ENCODE measurements at places on chromosomes 16 and 17.

GRCh38 chr17:17039911-17040310 is 2.3 kb upstream of the MPRIP start:
- no peak for DNase-seq

DNA sequence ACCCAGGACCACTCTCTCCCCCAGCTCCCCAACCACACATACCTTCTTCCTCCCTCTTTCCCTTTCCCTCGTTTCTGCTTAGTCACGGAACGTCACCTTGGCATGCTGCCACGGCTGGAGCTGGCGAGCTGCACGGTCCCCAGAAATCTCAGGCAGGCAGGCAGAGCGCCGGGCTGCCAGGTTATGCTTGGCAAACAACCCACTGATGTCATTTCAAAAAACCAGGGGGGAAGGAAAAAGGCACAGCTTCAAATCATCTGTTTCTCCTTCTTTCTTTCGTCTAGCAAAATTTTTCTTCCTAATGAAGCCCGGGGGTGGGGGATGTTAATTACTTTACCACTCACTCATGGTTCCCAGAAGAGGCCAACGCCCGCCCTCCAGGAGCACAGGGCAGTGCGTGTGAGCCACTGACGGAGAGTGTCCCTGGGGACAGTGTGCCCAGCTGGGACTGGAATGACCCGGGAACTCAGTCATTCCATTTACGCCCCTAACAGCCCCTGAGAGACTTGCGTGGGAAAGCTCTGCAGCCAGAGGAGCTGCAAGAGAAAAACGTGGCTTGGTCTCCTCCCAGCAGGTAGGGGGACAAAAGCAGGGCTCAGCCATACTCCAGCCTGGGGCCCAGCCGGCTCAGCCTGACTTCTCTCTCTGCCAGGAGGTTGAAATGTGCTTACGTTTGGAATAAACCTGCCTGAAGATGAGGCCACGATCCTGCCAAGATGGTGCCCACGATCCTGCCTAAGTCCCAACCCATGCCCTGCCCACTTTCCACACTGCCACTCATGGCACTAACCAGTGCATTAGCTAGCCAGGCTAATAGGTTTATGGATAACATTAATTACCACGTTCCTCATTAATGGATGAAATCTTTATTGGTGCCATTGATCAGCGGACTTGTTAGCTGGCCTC is 198.9 kb downstream of the ZFHX3 start:
- peak; percentile 79 for DNase-seq

DNA sequence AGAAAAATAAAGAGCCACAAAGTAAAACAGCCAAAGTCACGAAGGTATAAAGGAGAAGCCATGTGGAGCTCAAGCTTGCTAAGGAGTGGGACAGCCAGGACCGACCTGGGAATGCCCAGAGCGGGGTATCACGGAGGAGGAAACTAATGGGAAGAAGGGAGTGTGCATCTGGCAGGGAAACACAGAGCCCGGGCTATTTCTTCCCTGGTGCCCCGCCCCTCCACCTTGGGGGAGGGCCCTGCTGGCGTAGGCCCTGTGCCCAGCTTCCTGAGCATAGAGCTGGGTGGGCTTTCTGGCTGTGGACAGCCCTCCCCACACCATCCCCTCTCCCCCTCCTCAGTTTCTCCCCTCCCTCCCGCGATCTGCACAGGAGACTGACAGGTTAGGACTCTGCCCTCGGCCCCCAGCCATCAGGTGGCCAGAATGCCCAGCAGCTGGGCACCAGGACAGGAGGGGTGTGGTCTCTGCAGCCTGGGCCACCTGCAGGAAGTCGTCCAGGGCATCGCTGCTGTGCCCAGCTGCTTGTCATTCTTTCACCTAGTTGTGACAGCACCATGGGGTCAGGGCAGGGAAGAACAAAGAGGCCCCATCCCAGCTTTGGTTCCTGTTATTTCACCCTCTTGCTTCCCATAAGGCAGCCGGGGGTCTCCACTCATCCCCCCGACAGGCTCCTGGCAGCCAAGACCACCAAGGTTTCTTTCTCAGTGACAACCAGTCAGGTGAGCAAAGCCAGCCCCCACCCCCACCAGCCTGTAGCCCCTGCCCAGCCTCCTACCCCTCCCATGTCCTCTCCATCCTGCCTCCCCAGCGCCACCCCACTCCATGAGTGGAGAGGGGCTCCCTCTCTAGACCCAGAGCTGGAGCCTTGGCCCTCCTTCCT is 7.1 kb upstream of the DCAF7 start:
- DNase-seq: no peak

- no peak for DNase-seq
Measured at GRCh38 chr17:74164446-74165045, 38.9 kb upstream of the RPL38 start.

- DNase-seq: no peak
Measured at GRCh38 chr17:5870231-5870953, 199.8 kb upstream of the WSCD1 start.

- no peak for DNase-seq
Measured at GRCh38 chr17:76119409-76120371, 16.1 kb upstream of the EXOC7 start.

DNA sequence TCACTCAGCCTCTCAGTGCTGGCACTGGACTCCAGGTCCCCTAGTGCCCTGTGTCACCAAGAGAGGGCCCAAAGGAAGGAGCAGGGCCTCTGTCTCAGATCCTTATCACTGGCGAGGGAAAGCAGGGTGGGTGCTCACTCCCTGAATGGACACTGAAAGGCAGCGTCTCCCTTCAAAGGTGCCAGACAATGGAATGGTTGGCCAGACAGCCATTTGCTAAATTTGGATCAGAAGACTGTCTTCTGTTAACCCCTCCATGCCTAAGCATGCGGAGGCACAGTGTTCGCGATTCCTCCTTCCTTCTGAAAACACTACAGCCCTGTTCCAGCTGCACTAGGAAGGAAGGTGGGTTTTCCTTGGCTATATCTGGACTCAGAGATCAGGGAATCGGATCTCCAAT is 48.4 kb downstream of the SRCIN1 start:
- no peak for DNase-seq

GRCh38 chr16:1439058-1439698 is 5.2 kb downstream of the CCDC154 start:
- no peak for DNase-seq

DNA sequence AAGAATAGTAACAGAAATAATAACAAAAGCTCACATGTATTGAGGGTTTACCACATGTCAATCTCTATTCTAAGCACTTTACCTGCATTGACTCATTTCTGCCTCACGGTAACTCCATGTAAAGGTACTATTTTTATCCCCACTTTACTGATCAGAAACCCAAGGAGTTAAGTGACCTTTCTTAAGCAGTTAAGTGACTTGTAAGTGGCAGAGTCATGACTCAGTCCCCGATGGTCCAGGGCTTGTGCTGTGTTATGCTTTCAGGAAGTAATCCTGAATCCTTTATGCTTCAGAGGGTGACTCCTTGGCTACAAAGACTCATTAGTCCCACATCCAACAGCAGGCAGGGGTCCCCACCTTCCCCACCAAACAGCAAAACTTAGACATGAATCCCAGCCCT is 66.5 kb downstream of the MRM1 start:
- no peak for DNase-seq

- DNase-seq: no peak
Measured at GRCh38 chr16:51439271-51439670, 288.2 kb upstream of the SALL1 start.

DNA sequence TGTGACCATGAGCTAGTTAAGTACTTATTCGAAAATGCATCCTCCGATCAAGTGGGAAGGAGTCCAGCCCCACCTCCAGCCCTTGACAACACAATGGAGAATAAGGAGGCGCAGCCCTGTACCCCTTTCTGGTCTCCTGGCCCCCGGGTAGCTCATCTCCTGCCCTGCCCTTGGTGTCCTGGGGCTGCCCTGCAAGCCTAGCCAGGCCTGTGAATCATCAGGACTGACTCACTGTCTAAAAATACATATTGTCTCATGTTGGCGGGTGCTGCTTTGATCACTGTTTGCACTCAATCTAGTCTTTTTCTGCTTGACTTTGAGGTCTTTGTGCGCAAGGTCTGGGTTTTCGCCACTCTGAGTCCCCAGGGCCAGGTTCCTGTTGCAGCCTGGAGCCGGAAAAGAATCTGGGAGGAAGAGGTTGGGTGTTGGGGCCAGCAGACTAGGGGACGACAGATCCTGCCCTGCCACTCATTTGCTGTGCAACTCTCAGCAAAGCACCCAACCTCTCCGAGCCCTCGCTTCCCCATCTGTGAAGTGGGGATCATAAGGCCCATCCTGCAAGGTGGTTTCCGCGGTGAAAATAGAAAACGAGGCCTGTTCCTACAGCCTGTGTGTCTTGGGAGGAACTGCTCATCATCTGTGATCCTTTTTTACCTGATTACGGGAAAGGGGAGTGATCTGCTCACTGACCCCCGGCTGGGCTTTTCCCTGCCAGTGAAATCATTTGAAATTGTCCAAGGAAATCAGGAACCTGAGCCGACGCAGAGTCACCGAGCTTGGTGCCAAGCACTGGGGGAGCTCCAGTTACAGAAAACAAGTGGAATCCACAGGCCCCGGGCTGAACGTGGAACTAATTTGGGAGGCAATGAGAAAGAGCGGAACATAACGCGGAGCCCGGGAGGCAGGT is 230.4 kb downstream of the PARN start:
- DNase-seq: peak; percentile 63

DNA sequence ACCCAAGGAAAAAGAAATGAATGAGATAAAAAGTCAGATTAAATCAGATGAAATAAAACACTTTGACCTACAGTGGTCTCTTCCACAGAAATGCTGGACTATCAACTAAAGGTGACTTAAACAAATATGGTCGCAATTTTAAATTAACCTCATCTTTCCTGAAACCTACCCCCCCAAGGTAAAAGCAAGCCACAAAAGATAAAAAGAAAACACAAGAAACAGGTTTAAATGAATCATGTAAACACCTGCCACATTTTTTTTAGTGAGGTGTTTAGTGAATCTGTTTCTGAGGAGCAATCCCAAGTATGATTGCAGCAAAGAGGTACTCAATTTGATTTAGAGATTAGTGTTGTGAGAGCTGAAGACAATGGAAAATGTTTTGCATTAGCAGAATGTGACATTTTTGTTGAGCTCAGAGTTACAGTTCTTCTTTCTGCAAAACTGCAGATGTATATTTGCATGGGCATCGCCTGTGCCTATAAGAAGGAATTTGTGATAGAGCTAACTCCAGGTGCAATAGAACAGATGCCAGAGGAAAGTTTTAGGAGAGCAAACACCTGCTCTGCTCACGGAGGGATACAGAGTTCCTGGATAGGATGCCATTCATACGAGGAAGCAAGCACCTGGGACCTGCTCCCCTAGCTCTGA is 3.4 kb upstream of the MMD start:
- no peak for DNase-seq

- DNase-seq: no peak
Measured at GRCh38 chr17:17201907-17202306, 4.2 kb downstream of the PLD6 start.

- DNase-seq: no peak
Measured at GRCh38 chr17:61775364-61775763, 88.0 kb downstream of the BRIP1 start.

GRCh38 chr16:66474750-66475199 is 47.7 kb downstream of the BEAN1 start:
- no peak for DNase-seq

- DNase-seq: no peak
Measured at GRCh38 chr16:87252269-87252970, 64.8 kb downstream of the C16orf95 start.

GRCh38 chr17:65985571-65985970 is 206.4 kb downstream of the CEP112 start:
- no peak for DNase-seq

DNA sequence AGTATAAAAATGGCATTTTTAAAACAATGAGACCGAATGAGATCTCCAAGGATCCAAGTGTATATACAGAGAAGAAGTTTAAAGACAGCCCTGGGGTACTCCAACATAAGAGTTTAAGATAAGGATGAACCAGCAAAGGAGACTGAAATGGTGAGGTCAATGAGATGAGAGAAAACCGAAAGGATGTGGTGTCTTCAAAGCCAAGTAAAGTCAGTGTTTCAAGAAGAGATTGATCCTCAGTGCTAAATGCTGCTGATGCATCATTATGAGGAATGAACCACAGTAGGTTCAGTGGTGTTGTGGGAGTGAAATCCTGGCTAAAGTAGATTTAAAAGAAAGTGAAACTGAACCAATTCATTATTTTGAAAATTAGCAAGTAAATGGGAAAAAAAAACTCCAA is 38.1 kb upstream of the NLK start:
- no peak for DNase-seq

DNA sequence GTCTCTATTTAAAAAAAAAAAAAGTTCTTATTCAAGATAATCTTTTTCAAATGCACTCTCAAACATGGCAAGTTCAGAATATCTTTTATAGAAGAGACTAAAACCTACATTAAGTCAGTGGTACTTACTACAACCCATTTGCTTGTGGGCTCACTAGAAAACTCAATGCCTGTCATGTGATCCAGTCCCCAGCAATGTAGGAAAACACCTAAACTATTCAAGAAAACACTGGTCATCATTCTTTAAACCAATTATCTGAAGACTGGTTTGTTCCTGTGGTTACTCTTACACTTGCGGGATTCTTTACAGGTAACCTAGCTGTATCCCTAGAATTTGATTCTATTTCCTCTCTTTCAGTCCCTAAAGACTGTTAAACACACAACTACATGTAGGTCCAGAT is 19.6 kb downstream of the MED13 start:
- no peak for DNase-seq

DNA sequence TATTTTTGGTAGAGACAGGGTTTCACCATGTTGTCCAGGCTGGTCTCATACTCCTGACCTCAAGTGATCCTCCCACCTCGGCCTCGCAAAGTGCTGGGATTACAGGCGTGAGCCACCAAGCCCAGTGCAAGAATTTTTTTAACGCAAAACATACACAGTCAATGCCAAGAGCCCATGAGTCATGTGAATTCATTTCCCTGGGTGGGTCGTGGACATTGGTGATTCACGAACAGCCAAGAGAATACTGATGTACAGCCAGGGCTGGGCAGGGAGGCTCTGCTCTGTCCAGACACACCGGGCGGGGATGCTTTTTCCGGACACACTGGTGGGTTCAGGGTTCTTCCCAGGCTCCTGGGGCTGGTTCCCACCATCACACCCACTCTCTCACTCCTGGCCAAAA is 17.7 kb downstream of the SLC38A8 start:
- DNase-seq: peak; percentile 83

GRCh38 chr17:35577830-35578196 is 558 bp downstream of the PEX12 start:
- no peak for DNase-seq

DNA sequence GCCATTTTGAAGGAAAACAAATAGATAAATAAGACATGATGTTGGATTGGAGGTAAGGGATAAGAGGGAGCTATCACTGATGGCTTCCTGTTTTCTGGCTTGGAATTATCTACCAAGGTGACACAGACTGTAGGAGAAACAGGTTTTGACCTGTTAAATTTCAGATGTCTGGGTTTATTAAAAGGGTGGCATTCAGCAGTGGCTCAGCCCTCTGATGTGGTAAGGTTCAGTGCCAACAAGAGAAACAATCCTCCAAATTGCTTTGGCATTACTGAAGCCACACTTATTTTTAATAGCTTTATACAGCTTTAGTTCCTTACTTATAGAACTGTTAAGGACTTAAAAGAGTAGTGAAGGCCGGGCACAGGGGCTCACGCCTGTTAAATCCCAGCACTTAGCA is 37.0 kb upstream of the AKAP1 start:
- DNase-seq: no peak

GRCh38 chr16:79110242-79110641 is 490.3 kb downstream of the MAF start:
- DNase-seq: no peak
